Progenitor cell of endocrine pancreas (in vitro differentiated cells): ENCODE measurements at places on chromosomes 6 and 20.

DNA sequence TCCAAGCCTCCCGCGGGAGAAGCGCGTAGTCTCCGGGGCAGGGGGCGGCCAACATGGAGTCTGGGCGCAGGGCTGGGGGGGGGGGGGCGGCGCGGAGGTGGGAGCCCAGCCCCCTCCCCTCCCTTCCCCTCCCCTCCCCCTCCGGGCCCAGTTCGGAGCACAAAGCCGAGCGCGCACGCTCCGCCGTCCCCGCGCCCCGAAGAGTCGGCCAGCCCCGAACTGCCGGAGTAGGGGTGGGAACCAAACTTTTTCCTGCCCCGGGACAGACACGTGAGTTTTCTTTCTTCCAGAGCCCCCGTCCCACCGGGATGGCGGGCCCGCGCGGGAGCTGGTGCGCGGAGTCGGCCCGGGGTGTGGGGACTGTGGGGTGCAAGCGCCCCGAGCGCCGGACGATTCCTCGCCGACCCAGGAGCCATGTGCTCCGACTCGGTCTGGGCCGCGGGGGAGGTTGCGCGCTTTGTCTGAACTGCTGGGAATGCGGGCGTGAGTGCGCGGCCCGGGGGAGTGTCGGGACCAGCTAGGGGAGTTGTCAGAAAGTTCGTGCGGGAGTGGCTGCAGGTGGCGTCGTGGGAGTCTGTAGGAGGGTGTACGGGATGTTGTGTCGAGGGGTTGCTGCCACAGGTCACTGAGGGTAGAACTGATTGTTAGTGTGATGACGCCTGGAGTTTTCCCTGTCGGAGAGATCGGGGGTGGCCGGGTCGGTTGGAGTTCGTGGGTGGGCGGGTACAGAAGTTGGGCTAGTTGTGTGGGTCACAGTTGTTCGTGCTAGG, 1.2 kb downstream of the TGIF2 start:
- DNase-seq: peak; percentile 56

DNA sequence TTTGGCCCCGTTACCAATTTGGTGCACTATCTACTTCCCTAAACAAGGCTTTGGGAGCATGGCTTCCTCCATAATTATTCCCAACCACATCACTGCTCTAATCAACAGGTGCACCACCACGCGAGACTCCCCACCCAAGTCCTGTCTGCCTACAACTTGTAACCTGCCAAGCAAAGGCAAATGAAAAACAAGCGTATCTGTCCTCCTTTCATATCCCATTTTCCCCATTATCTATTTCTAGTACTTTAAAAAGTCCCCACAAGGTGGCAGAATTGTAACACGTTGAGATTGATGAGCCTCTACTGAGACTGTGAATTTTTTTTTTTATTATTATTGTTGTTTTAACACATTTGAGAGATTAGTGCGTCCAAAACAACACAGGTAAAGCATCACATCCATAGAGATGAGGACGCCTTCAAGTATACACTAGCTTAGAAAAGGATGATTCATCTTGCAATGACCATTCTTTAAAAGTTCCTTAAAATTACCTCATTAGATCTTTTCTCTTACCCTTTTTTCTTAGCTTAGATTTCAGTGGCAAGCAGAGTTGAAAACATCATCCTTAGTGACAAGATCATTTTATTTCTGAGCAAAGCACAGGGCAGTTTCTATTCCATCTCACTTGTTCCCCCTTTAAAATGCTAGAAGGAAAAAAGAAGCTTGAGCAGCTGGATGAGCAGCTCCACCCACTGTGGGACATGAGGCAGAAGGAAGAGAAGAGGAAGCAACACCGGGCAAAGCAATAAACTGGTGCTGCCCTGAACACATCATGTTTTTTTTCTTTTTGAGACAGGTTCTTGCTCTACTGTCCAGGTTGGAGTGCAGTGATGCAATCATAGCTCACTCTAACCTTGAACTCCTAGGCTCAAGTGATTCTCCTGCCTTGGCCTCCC, 210.8 kb downstream of the ARHGAP18 start:
- DNase-seq: no peak

GRCh38 chr6:109874086-109874485, 104.0 kb upstream of the GPR6 start:
- DNase-seq: no peak

- no peak for DNase-seq
Observed at GRCh38 chr20:63268671-63269439, 3.8 kb upstream of the ARFGAP1 start.

GRCh38 chr6:161242113-161242512, 31.7 kb downstream of the AGPAT4 start:
- no peak for DNase-seq

DNA sequence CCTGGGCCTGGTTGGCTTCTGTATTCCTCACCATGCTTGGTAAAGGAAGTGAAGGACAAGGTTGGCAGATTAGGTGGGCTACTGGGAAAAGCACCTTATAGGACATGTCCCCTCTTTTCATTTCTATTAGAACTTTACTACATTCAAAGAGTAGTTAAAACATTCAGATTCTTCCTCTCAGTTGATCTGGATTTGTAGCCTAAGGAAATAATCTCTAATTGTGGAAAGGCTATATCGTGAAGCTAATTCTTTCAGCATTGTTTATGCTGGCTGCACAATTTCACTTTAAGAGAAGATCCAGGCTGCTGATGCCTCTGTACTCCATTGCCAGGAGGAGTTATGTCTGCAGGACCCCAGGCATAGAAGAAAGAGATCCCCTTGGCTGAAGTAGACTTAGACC, 58.8 kb downstream of the ARHGAP40 start:
- no peak for DNase-seq

DNA sequence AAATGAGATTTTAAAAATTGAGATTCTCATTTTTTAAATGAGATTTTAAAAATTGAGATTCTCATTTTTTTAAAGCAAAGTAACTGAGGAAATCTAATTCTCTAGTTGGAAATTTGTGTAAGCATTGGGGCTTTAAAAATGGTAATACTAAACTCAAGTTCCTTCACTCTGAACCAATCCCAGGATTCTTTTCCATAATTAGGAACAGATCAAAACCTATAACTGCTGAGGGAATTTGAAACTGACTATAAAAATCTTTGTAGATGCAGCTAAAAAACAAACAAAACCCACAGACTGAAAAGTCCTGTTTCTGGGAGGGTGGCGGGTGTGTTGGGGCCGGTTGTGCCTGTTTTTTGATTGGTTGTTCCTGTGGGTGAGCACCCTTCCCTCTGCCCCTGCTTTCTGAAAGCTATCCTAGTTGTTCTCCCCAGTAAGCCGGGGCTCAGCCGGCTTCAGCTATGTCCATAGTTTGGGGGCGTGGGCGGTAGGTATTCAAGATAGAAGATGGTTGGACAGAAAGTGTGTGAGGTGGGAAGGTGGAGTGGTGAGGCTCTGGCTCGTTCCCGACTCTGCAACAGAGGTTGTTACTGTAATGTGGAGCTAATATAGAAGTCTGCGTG, 49.3 kb downstream of the GFRA4 start:
- no peak for DNase-seq

DNA sequence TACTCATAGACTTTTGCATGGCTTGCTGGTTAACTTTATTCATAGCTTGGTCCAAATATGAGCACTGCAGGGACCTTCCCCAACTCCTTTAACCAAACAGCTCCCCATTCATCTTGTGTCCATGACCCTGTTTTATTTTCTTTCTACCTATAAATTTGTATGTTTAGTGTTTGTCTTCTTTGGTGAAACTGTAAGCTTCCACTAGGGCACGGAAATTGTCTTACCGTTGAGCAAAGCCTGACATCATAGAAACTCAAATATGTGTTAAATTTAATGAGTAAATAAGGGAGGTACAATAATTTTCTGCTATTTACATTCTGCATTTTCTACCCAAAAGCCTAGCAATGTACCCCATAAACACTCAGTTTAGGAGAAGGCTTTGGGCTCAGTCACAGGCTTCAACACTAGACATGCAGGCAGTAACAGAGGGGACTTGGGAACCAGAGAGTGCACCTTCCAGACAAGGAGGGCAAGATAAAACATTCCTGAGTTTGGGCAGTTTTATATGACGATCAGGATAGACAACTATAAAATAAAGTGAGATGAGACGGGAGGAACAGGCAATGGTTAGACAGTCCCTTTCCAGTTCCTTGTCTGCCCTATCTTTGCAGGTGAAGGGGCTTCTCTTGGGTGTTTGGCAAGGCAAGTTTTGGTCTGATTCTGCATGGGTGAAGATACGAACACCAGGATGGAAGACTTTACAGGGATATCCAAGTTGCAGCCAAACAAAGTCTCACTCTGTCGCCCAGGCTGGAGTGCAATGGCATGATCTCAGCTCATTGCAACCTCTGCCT, 46.2 kb upstream of the ZNF217 start:
- DNase-seq: no peak

GRCh38 chr6:22442826-22443225, 126.5 kb upstream of the HDGFL1 start:
- DNase-seq: no peak

DNA sequence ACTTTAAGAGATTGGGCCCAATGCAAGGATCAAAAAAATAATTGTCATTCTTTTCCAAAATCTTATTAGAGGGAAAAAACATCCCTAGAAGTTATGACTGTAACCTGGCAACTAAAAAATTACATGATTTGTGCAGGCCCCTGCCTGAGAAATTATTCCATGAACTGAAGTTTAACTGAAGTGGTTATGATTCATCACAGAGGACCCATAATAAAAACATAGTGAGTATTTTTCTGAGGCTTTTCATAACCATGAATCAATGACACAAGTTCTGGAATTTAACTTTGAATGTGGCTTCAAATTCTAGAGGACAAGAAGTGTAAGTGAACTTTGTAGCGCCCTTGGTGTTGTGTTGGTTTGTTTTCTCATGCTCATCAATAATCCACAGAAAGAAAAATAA, 31.1 kb upstream of the CARMIL1 start:
- no peak for DNase-seq

DNA sequence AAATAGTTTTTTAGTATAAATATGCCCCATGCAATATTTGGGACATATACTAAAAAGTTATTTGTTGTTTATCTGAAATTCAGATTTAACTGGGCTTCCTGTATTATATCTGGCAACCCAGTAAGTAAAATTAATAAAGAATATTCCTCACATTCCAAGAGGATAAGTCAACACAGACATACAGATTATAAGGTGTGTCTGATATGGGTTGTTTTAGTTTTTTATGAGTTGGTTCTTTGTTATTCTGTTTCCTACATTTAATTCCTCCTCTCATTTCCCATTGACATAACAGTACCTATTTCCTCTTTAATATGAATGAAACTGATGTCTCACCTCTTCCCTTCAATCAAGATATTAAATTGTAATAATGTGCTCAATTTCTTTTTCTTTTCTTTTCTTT, 1.7 kb upstream of the PLA2G7 start:
- DNase-seq: no peak

DNA sequence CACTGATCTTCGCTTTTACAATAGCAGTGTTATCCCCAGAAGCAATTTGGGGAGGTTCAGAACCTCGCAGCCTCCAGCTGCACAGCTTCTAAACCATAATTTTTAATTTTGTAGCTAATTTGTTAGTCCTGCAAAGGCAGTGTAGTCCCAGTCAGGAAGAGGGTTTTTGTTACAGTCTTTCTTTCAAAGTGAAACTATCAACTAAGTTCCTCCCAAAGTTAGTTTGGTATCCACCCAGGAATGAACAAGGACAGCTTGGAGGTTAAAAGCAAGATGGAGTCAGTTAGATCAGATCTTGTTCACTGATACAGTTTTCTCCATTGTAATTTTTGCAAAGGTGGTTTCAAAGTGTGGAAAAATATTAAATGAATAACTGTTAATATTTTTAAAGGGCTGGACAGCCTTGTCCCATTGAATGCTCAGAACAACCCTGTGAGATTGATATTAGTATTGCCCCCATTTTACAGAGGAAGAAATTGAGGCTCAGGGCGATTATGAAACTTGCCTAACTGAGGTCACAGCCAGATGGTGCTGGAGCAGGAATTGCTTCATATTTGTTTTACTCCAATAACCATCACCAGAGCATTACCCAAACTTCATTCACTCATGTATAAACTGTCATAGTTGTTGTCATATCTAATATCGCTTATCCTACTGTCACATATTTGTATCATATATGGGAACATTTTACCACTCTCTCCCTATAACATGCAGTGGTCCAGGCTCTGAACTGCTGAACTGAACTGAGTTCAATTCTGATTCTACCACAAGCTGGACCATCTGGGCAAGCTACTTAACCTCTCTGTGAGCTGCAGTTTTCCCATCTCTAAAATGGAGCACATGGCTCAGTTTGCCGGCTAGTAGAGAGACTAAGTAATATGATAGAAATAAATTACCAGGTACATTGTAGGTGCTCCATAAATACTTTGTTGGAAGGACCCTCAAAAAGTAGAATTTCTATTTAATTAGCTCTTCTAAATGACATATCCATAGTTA, 213.8 kb downstream of the BCAS1 start:
- no peak for DNase-seq

GRCh38 chr20:44489931-44490330, 14.3 kb downstream of the TTPAL start:
- DNase-seq: no peak

GRCh38 chr6:80357081-80357480, 250.6 kb downstream of the BCKDHB start:
- DNase-seq: no peak

DNA sequence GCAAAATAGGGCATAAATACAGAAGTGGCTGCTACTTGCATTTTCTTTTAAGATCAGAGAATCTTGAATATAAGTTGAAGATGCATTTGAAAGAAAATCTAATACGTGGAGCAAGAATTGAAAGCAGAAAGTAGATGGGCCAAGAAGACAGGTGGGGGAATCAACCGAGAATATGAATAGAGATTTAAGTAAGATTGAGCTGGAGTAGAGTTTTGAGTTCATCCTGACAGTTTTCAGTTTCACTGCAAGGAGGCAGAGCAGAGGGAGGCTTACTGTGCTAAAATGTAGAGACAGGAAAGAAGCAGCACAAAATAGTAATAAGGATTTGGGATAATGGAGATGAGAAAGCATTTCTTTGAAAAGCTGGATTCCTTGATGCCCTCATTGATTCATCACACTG, 214.5 kb downstream of the GJA1 start:
- DNase-seq: no peak

- no peak for DNase-seq
Observed at GRCh38 chr6:55014321-55015088, 159.8 kb upstream of the HCRTR2 start.

DNA sequence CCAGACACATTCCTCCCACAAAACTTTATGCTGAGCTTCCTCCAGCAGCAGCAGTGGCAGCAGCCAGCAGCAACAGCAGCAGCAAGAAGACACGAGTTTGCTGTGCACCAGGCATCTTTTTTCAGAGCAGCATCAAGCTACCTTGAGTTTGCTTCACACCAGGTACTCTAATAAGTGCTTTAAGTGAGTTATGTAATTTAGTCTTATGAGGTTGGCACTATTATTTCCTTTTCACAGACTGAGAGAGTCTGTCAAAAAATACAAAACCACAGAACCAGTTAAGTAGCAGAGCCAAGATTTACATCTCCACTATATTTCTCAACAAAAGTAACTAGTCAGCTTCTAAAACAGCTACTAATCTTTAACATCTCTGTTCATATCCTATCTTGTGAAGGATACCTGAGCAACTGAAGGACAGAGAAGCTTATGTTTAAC, 23.7 kb downstream of the RANBP9 start:
- no peak for DNase-seq

- DNase-seq: no peak
Observed at GRCh38 chr20:62319346-62319909, 16.6 kb downstream of the ADRM1 start.

GRCh38 chr20:37680420-37680819, 13.4 kb upstream of the CTNNBL1 start:
- DNase-seq: no peak

- DNase-seq: no peak
Observed at GRCh38 chr6:136510299-136510698, 39.9 kb downstream of the MAP7 start.
